Neural crest cell (in vitro differentiated cells): ENCODE measurements at places on chromosomes 5 and 9.

DNA sequence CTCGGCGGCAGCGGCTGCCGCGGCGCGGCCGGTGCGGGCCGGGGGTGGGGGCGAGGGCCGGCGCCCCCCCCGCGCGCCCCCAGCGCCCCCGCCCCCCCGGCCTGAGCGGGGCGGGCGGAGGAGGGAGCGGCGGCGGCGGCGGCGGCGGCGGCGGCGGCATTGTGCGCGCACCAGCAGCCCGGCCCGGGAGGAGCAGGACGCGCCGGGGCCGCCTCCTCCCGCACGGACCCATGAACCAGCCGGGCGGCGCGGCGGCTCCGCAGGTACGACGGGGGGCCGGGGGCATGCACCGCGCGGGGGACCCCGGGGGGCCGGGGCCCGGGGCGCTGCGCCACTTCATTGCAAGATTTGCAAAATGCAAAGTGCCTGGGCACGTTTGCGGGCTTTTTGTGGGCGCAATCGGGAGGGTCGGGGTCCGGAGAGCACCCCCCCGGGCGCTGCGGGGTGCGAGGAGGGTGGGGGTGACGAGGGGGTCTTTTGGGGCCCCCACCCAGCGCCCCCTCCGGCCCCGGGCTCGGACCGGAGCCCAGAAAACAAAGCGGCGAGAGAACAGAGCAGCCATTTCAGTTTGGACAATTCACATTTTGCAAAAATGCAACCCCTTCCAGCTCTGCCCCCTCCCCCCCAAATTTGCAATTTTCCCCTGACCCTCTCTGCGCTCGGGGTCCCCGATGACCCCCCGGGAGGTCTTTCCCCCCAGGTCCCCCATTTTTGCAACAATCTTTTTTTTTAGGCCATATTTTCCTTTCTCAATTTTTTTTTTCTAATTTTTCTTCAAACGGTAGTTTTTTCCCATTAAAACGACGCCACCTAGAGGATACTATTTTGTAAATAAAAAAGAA is at the start of gene ZNF618:
TSS of gene ZNF618 (plus strand) at position 159 of the 842 bp plus-strand sequence. CDS start at position 231, 72 bp downstream.
- DNase-seq: peak; percentile 37

GRCh38 chr9:72048850-72049249 is 11.6 kb downstream of the C9orf57 start:
- DNase-seq: no peak

- no peak for DNase-seq
Observed at GRCh38 chr5:124962111-124962510, 215.7 kb upstream of the ZNF608 start.

- no peak for DNase-seq
Observed at GRCh38 chr5:32869216-32869615, 158.1 kb downstream of the NPR3 start.

DNA sequence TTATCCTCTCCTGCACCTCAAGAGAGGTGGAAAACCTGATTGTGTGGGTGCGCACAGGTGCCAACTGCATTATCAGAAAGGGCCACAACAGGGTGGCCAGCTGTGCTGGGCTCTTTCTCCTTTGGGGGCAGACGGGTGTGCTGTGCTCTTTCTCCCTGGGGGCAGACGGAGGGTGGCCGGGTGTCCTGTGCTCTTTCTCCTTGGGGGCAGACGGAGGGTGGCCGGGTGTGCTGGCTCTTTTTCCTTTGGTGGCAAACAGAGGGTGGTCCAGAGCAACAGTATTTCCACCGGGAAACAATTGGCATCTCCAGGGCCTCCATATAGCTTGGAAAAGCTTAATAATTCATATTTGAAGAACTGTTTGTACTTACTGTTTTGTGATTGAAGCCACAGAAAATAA is 6.8 kb downstream of the LMX1B start:
- no peak for DNase-seq

DNA sequence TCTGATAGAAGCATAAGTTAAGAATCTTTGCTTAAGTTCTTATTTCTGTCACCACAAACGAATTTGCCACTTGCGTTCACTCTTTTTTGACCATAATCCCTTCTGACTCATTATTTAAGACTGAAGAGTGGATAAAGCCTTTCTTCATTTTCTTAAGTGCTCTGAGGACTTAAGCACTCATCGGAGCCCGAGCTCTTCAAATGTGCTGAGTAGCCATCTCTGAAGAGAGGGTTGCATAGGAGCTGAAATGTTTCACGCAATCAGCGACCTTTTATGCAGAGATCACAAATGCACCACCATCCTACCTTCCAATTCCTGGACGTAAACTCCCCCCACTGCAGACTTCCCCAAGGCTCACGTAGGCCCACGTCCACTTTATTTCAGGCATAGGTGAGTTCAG is 699.2 kb downstream of the IRX1 start:
- DNase-seq: no peak

DNA sequence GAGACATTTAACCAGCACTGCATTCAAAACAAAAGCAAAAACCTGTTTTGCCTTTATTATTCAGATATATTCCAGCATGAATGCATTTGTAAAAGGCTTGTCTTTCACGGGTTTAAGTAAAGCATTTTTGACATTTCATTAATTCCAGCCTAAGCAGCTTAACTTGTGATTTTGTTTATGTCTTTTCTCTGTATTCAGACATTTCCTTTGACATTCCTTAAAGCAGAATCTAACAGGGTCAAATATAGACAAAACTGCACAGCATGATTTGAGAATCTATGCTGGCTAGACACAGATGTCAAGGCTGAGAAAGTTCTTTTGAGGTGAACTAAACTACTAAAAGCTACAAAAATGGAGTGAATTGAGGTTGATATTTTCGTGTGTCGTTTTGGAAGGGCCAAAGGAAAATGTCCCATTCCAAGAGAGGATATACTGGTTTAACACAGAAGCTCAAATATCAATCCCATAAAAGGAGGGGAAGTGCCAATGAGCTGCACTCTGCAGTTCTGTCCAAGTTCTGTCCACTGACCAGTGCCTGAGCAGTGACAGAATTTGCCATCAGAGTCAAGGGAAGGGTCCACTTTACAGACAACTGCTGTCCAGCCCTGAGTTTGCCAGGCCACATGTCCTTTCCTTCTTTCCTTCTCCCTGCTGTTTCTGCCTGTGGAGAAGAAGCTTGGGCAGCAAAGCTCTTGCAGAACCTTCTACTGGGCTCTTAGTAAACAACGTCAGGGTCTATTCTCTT is 198.7 kb upstream of the KLF9 start:
- no peak for DNase-seq

DNA sequence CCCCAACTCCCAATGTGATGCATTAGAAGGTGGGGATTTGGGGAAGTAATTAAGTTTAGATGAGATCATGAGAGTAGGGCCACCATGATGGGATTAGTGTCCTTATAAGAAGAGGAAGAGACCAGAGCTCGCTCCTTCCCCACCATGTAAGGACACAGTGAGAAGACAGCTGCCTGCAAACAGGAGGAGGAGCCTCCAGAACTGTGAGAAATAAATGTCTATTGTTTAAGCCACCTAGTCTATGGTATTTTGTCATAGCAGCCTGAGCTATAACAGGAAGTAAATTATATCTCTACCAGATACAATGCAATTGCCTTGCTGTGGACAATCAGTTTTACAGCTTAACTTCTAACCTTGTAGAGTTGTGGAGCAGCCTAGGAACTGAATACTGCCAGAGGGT is 58.0 kb downstream of the ANKRD33B start:
- no peak for DNase-seq

DNA sequence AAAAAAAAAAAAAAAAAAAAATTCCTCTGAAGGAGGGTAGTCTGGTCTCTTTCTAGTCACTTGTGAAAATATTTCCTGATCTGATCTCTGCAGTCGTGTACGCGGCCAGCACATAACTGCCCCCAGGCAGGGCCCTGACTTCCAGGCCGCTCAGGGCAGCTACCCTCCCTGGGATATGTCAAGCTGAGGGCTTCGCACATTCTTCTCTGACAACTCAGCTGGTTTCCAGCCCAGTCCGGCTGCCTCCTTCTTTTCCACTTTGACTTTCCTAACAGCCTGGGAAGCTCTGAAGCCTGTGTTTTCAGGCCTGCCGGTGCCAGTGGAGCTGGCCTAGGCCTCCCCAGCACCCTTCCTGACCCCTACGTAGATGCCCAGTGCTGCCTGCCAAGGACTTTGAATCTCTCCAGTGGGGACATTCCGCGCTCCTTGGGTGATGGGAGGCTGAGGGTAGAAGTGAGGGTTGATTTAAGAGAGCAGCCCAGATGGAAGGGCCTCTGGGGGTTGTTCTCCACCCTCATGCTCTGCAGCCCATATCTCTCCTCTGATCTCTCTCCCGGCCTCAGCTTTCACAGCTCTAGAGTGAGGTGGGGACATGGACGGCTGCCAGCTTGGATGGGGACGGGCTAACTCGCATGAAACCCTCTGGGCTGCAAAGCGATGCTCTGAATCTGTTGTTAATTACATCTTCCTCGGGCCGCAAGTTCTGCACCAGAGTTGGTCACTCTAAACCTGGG is 20.7 kb downstream of the COL5A1 start:
- DNase-seq: no peak

- DNase-seq: peak; percentile 9
Observed at GRCh38 chr9:101736717-101737116, 1.7 kb downstream of the GRIN3A start.

DNA sequence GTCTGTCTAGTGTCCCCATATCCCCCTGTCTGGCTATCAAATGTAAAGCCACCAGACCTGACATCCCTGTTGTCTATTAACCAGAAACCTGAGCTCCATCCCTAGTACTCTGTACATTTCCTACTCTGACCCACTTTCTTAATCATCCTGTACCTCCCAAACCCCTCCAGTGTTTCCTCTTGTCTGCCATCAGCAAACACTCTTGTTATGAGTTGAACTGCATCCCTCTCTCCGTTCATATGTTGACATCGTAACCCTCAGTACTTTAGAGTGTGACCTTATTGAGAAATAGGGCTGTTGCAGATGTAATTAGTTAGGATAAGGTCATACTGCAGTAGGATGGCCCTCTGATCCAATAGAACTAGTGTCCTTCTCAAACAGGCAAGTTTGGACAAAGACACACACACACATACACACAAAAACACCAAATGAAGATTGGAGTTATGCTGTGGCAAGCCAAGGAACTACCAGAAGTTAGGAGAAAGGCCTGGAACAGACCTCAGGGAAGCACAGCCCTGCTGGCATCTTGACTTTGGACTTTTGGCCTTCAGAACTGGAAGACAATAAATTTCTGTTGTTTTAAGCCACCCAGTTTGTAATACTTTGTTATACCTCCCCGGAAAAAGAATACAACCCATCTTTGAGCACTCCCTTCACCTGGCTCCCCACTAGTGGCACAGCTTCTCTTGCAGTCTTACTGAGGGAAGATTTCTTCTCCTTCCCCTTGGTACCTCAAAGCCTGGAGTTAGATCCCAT is 180.0 kb upstream of the PTGER4 start:
- no peak for DNase-seq

- no peak for DNase-seq
Observed at GRCh38 chr9:87184956-87185642, 237.8 kb upstream of the GAS1 start.

GRCh38 chr5:149792540-149793255 is 62.6 kb downstream of the PPARGC1B start:
- no peak for DNase-seq

GRCh38 chr5:134917070-134917815 is 12.3 kb downstream of the PCBD2 start:
- DNase-seq: no peak

GRCh38 chr5:63483338-63483737 is 478.9 kb downstream of the HTR1A start:
- DNase-seq: no peak

DNA sequence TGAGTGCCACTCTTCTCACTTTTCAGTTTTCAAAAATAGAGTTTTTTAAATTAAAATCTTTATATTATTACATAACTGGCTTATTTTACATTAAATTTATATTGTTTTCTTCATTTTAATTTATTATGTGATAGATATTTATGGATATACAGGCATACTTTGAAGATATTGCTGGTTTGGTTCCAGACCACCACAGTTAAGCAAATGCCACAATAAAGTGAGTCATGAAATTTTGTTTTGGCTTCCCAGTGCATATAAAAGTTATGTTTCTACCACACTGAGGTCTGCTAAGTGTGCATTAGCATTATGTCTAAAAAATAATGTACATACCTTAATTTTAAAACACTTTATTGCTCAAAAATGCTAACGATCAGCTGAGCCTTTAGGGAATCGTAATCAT is 47.4 kb downstream of the NDUFS4 start:
- no peak for DNase-seq

DNA sequence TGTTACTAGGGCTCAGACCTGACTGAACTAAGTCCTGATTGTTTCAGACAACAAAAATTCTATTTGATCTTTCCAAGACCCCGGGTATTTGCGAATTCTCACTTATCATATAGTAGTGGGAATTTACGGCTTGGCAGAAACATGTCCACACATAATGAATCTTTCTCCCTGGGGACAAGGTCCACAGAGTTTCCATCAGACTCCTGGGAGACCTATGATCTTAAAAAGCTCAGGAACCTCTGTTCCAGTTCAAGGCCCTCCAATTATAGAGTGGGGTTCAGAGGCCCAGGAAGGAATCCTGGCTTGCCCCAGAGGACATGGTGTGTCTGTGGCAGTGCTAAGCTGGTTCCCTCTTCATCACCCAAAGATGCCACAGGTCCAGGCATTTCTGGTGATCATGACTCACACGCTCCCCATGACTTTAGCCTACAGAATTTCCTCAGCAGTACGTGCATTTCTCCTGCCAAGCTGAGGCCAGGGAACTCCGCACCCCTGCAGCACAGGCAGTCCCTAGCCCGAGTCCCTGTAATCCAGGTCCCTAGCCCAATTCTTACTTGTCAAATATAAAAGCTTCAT is 12.6 kb downstream of the RAPGEF1 start:
- no peak for DNase-seq

DNA sequence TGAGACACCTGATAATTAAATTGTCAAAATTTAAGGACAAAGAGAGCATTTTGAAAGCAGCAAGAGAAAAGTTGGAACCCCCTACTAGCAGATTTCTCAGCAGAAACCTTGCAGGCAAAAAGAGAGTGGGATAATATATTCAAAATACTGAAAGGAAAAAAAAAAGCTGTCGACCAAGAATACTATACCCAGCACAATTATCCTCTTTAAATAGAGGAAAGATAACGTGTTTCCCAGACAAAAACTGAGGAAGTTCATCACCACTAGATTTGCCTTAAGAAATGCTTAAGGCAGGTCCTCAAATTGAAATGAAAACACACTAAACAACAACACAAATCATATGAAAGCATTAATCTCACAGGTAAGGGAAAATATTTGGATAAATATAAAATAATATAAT is 27.0 kb downstream of the HSD17B3 start:
- DNase-seq: no peak

DNA sequence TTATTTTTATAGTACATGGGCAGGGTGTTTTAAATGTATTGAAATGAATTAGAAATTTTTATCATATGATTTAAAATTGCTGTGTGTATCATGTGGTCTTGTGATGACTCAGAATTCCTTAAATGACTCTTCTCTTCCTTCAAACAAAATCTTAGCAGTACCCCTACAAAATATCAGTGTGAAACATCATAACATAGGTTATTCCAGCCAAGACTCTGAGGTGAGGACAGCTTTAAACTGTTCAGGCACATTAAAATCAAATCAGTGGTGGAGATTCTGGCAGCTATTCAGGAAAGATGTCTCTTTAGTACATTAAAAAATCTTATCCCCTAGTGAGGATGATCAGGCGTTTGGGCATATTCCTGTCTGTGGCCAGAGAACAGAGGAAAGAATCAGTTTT is 174.0 kb downstream of the MAN2A1 start:
- no peak for DNase-seq

GRCh38 chr9:112032009-112032408 is 135.4 kb downstream of the UGCG start:
- DNase-seq: no peak
